Sigmoid colon (tissue), 7 donors: ENCODE measurements at places on chromosomes 4 and X.
A peak's percentile ranks its signal among the peaks of the same experiment; 100 is the strongest.

- H3K4me1 ChIP-seq, result peaks cover 19% of the 10 kb centered on the region
- H3K36me3 ChIP-seq, result no peaks in the 10 kb centered on the region
- H3K27ac ChIP-seq, result peak overlapping the region; percentile 93
Observed at GRCh38 chr4:54065282-54066087, 1.1 kb upstream of the CHIC2 start.

DNA sequence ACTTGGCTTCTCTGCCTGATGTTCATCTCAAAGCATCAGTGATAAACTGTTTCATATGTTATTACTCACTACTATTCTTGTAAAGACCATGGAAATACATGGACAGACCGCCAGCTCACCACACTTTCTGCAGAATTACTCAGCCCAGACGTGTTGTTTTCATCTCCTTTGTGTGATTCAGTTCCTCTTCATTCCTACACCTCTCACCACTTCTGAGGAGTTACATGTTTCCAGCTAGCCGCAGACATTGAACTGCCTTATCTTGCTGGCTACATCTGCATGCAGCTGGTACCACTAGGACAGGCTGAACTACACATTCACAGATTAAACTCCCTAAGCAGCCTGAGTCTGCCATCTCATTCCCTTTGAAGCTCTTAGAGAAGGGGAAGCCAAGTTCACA is 443.2 kb upstream of the FGF16 start:
- no peaks in the 10 kb centered on the region for H3K27me3 ChIP-seq
- no peaks in the 10 kb centered on the region for H3K4me1 ChIP-seq
- no peaks in the 10 kb centered on the region for H3K36me3 ChIP-seq
- no peak overlapping the region for H3K4me3 ChIP-seq

DNA sequence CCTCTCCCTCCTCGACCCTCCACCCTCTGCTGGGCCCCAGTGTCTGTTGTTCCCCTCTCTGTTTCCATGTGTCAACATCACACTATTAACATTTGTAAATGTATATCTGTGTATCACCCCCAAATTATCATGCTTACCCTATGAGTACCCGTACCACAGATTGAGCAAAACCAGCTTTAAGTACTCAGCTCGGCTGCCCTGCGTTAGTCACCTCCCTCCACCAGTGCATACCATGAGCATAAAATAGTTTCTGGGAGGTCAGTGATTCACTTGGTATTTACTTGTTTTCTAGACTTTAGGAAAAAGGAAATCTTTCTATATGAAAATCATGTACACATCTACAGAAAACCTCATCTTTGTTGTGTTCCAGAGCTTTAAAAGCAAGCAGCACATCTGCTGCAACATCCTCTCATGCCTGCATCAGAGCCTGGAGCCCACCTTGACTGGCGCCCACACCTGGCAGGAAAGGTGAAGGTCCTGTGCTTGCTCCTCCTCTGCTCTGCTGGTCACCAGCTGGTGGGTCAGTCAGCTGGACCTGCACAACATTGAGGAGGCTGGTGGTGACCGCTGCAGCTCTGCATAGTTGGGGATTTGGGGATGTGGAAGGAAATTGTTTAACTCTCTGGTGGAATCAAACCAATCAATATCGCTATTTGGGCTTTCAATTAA is 214.4 kb upstream of the KLF3 start:
- H3K4me3 ChIP-seq, result no peak overlapping the region
- H3K27me3 ChIP-seq, result no peaks in the 10 kb centered on the region
- H3K27ac ChIP-seq, result no peak overlapping the region
- H3K4me1 ChIP-seq, result no peaks in the 10 kb centered on the region
- no peaks in the 10 kb centered on the region for H3K36me3 ChIP-seq
- no peak for DNase-seq

GRCh38 chr4:56708146-56708545 is 27.1 kb upstream of the HOPX start:
- H3K4me3 ChIP-seq, result no peak overlapping the region
- no peak overlapping the region for H3K27ac ChIP-seq
- no peaks in the 10 kb centered on the region for H3K36me3 ChIP-seq
- DNase-seq, result no peak
- peaks cover 12% of the 10 kb centered on the region for H3K4me1 ChIP-seq

DNA sequence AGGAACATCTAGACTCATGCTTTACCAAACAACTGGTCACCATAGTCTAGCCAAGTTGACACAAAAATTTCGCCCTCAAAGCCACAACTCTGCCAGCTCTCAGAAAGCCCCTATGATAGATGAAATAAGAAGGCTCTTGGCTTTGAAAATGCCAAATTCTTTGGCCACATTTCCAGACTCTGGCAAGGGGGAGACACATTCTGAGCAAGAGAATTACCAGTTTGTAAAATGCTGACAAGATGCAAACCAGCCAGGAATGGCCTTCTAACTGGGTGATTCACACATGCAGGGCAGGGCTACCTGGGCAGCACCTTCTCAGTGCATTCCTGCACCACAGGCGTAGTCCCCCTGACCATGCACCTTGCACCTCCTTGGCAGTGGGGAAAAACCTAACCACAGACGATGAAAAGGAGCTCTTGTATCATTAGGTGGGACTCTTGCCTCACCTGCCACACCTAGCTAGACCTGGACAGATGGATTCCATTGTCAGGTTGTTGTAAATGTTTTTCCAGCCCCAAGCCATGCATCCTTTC is 77.4 kb upstream of the CPEB2 start:
- no peak overlapping the region for H3K27ac ChIP-seq
- H3K4me1 ChIP-seq, result peaks cover 7% of the 10 kb centered on the region
- no peaks in the 10 kb centered on the region for H3K36me3 ChIP-seq
- H3K27me3 ChIP-seq, result no peaks in the 10 kb centered on the region

DNA sequence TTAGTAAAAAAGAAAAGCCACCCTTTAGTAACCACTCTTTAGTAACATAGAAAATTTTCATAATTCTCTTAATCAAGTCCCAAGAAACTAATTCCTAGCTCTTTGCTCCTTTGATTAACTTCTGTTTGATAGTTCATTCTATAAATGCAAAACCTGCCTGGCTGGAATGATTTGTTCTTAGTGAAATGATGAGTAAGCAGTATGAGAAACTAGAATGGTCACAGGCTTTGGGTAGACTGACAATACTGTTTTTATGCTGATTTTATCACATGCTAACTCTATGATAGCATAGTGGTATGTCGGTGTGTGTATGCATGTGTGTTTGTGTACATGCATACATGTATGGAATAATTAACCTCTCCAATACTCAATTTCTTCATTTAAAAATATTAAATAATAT is 81.2 kb downstream of the SYTL5 start:
- H3K27me3 ChIP-seq, result no peaks in the 10 kb centered on the region
- H3K27ac ChIP-seq, result no peak overlapping the region
- DNase-seq, result no peak
- no peaks in the 10 kb centered on the region for H3K4me1 ChIP-seq
- H3K36me3 ChIP-seq, result no peaks in the 10 kb centered on the region

GRCh38 chrX:9471571-9471985 is 6.7 kb downstream of the TBL1X start:
- H3K4me3 ChIP-seq, result no peak overlapping the region
- no peak for DNase-seq
- no peak overlapping the region for H3K27ac ChIP-seq
- H3K36me3 ChIP-seq, result no peaks in the 10 kb centered on the region
- peaks cover 10% of the 10 kb centered on the region for H3K4me1 ChIP-seq

- no peak overlapping the region for H3K27ac ChIP-seq
- H3K4me3 ChIP-seq, result no peak overlapping the region
- no peaks in the 10 kb centered on the region for H3K36me3 ChIP-seq
Observed at GRCh38 chr4:1056671-1057402, 45.4 kb downstream of the FGFRL1 start.

DNA sequence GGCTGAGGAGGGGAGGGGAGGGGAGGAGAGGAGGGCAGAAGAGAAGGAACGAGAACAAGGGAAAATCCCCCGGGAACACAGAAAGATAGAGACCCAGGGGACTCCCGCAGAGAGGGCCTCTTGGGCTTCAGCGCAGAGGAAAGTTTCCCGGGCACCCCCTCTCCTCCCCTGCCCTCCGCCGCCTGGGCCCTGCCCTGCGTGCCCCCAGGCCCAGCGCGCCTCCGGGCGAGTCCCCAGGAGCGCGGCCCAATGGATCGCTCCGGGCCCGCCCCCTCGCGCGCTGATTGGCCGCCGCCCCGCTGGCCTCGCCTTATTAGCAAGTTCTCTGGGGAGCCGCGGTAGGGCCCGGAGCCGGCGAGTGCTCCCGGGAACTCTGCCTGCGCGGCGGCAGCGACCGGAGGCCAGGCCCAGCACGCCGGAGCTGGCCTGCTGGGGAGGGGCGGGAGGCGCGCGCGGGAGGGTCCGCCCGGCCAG is at the start of gene MSX1:
Gene MSX1 (plus strand): TSS at position 341 of the 474 bp plus-strand sequence. CDS start 235 bp downstream, outside the sequence.
- peak within 1 kb of the TSS; percentile 44 for H3K27ac ChIP-seq
- H3K4me1 ChIP-seq, result peaks cover 43% of the 10 kb centered on the region
- H3K4me3 ChIP-seq, result peak within 1 kb of the TSS; percentile 21
- no peaks in the 10 kb centered on the region for H3K36me3 ChIP-seq
- peaks cover 79% of the 10 kb centered on the region for H3K27me3 ChIP-seq

DNA sequence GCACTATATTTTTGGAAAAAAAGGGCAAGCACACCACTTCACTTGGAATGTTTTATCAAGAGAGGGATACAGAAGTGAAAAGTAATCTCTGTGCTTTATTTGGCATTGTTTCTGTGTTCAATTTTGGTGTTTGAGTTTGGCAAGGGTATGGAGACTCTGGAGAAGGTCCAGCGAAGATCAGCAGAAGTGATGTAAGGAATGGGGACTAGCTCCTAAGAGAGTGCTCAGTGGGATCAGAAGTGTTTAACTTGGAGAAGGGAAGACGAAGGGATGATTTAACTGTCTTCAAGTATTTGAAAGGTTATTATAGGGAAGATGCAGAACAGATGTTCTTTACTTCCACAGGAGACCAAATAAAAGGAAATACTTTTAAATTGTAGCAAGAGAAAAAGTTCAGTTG is 74.3 kb downstream of the CFAP299 start:
- no peaks in the 10 kb centered on the region for H3K27me3 ChIP-seq
- no peaks in the 10 kb centered on the region for H3K36me3 ChIP-seq
- no peak for DNase-seq
- no peaks in the 10 kb centered on the region for H3K4me1 ChIP-seq
- no peak overlapping the region for H3K27ac ChIP-seq

GRCh38 chr4:10979032-10979431 is 294.5 kb upstream of the CLNK start:
- H3K36me3 ChIP-seq, result no peaks in the 10 kb centered on the region
- H3K4me1 ChIP-seq, result no peaks in the 10 kb centered on the region
- no peak overlapping the region for H3K4me3 ChIP-seq
- no peak for DNase-seq
- no peaks in the 10 kb centered on the region for H3K27me3 ChIP-seq

- no peak for DNase-seq
- H3K36me3 ChIP-seq, result no peaks in the 10 kb centered on the region
- H3K27me3 ChIP-seq, result no peaks in the 10 kb centered on the region
- H3K4me3 ChIP-seq, result no peak overlapping the region
Observed at GRCh38 chr4:76659103-76659490, 224.1 kb downstream of the SHROOM3 start.

DNA sequence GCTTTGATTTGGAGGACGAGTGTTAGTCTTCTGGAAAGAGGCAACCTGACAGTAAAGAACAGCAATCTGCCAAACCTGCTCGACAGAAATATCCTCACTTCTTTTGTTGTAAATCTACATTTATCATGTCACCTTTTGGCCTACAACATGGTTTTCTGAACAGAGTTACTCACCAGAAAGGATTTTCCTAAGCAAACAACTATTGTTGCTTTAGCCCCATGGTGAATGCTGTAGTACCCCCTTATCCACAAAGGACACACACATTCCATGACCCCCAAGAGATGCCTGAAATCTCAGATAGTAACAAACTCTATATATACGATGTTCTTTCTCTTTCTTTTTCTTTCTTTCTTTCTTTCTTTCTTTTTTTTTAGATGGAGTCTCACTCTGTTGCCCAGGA is 42.7 kb downstream of the TMEM150C start:
- no peak for DNase-seq
- H3K4me1 ChIP-seq, result no peaks in the 10 kb centered on the region
- no peak overlapping the region for H3K4me3 ChIP-seq
- no peaks in the 10 kb centered on the region for H3K27me3 ChIP-seq

- no peak overlapping the region for H3K27ac ChIP-seq
- H3K4me1 ChIP-seq, result peaks cover 8% of the 10 kb centered on the region
- no peaks in the 10 kb centered on the region for H3K27me3 ChIP-seq
- no peaks in the 10 kb centered on the region for H3K36me3 ChIP-seq
- no peak overlapping the region for H3K4me3 ChIP-seq
Observed at GRCh38 chr4:53573696-53574095, 17.6 kb downstream of the LNX1 start.

DNA sequence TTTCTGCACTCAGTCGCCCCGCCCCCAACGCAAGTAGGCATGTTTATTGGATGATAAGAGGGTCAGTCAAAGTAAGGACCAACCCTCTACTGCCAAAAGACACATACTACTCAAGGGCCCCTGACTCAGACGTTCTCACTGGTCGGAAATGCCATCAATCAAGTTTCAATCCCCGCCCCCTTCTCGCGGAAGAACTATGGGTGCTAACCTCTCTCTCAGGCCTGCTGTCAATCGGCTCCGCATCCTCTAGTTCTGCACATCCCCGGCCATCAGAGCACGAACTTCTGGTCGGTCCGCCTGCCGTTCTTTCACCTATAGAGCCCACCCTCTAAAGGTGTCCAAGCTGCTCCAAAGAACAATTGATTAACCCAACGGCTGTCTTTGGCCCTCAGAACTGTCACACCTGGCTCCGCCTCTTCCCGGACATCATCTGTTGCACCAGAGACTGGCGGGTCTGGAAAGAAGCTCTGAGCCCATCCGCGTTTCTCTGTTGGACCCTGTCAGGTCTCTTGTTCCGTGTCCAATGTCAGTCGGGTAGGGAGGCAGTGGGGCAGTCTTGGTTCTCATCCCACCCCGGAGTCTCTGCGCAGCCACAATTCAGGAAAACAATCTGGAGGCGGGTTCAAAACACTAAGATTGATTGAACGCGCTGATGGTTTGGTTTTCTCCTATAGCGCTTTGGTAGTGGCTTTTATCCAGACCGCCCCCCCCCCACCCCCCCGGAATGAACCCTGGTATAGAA is 15.2 kb downstream of the NDUFB11 start:
- peak overlapping the region; percentile 52 for H3K4me3 ChIP-seq
- no peaks in the 10 kb centered on the region for H3K4me1 ChIP-seq
- peak; percentile 96 for DNase-seq
- H3K36me3 ChIP-seq, result no peaks in the 10 kb centered on the region
- no peaks in the 10 kb centered on the region for H3K27me3 ChIP-seq

GRCh38 chr4:184288451-184289178 is 70.9 kb upstream of the ENPP6 start:
- H3K27me3 ChIP-seq, result no peaks in the 10 kb centered on the region
- DNase-seq, result no peak
- H3K36me3 ChIP-seq, result no peaks in the 10 kb centered on the region
- H3K4me3 ChIP-seq, result no peak overlapping the region
- H3K4me1 ChIP-seq, result peaks cover 4% of the 10 kb centered on the region
- no peak overlapping the region for H3K27ac ChIP-seq

- no peaks in the 10 kb centered on the region for H3K4me1 ChIP-seq
- no peaks in the 10 kb centered on the region for H3K36me3 ChIP-seq
- DNase-seq, result no peak
- no peaks in the 10 kb centered on the region for H3K27me3 ChIP-seq
- H3K4me3 ChIP-seq, result no peak overlapping the region
Observed at GRCh38 chr4:3630598-3631543, 98.6 kb upstream of the LRPAP1 start.
